ENCODE measurements at places on chromosomes 7 and 10. TPM values are rescaled to one million over a fixed set of nuclear protein-coding genes. Genes with fewer than 3 reads are reported as not detected.

GRCh38 chr7:80634505-80634904, 3.9 kb upstream of the CD36 start:
- no peak for DNase-seq

DNA sequence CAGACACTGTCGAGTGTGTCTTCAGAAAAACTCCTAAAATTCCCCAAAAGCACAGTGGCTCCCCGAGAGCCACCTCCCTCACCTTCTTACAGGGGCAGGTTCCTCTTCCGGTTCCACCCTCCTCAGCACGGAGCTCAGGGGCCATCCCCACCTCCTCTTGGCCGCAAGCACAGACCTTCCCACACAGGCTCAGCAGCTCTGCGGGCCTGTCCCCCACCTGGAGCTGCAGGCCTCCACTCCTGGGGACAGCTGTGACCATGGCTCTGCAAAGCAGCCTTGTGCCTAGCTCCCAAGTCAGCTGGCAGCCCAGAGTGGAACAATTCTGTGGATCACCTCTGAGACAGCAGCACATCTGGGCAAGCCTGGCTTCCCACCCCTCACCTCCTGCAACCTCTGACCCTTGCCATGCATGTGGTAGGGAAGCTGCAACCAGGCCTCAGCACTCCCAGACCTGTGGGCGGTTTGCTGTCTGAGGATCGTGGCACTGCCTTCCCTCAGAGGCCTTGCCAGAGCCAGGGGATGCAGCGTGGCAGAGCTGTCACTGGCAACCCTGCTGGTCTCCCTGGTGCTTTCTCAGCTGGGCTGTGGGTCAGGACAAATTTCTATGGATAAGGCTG, 79.7 kb downstream of the ALOX5 start:
- no peak for DNase-seq

DNA sequence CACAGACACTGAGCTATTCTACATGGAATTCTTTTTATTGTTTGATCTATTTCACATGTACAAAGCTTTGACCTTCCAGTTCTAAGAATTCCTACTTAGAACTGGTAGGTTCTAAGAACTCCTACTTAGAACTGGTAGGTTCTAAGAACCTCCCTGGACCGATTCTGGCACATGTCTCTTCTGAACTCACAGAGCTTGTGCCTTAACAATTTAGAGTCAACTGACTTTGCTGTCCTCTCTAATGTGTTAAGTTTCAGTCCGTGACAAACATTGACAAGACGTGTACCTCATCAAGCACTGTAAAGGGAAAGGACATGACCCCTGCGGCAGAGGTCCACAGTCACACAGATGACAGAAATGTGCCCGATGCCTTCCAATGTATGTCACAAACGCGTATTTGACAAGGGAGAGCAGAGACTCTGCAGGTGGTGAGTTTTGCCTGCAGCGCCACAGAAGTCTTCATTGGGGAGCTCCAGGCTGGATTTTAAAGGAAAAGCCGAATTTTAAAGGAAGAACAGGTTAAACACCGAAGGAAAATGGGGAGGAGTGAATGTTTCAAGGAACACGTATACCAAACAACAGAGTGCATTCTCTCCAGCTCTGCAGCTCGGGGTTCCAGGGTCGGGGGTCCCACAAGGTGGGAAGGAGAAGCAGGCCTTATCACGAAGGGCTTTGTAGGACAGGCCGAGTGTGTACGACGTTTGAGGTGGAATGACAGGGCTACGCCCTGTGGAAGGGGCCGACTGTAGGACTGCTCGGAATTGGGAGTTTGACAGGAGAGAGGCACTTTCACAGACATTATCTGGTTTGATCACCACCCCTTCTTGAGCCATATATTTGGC, 161.1 kb upstream of the KLF14 start:
- DNase-seq, result no peak

Gene SCD
- total RNA-seq, result 457 TPM

DNA sequence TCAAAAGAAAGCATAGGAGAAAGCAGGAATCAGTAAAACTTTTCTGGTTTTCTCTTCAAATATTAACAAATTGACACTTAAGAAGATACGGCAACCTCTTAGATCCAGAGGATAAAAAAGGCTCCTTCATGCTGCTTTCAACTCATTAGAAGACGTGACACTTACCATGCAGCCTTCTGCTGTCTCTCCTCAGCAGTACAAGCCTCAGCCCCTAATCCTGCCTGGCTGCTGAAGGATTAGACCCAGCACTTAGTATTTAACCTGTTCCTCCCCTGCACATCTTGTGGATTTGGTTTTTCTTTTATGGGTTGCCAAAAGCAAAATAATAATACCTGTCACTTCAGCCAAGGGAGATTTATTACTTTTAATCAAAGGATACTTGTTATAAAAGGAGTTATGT, 108.4 kb downstream of the LYZL1 start:
- DNase-seq, result no peak

GRCh38 chr7:26348234-26348851, 56.7 kb downstream of the SNX10 start:
- no peak for DNase-seq

Gene NPTX2
- total RNA-seq, result not detected

DNA sequence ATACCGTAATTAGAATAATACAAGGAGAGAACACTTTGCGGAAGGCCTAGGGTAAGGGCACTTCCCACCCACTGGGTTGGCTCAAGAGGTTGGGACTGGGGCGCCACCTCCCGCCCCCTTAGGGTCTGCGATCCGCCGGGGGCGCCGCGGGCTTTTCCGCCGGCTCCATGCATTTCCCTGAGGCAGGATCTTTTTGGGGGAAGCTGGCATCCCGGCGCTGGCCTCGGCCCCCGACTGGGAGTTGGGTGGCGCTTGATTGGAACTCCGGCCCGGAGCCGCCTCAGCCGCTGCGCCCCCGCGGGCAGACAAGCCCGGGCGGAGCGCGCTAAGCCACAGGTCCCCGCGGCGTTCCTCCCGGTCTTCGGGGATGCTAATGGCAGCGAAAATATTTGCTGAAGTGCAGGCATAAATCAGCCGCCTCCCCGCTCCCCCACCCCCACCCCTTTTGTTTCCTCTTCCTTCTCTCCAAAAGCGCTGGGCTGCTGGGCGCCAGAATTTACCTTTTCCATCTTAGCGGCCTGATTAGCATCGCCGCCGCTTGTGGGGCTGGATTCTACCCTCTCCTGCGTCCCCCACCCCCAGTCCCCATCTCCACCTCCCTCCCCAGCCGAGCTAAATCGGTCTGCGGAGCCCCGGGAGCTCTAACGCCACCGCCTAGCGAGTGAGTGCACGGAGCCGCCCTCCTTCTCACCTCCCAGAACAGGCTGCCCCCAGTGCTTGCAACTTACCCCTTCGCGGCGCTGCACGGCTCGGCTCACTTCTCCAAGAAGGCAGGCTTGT, 5.1 kb downstream of the UNC5B start:
- DNase-seq, result no peak

- DNase-seq, result no peak
Measured at GRCh38 chr7:142611566-142612236, 137.6 kb upstream of the PRSS1 start.

GRCh38 chr7:479115-479947, 40.3 kb downstream of the PDGFA start:
- peak; percentile 25 for DNase-seq

GRCh38 chr7:2484868-2485267, 8.7 kb upstream of the GRIFIN start:
- DNase-seq, result no peak

GRCh38 chr10:100887761-100888296, 24.9 kb upstream of the SLF2 start:
- no peak for DNase-seq

- DNase-seq, result no peak
Measured at GRCh38 chr7:36283711-36284130, 105.9 kb upstream of the ANLN start.

GRCh38 chr10:60663850-60664249, 114.4 kb upstream of the CDK1 start:
- no peak for DNase-seq

- DNase-seq, result no peak
Measured at GRCh38 chr10:100470367-100470766, 7.6 kb downstream of the WNT8B start.

DNA sequence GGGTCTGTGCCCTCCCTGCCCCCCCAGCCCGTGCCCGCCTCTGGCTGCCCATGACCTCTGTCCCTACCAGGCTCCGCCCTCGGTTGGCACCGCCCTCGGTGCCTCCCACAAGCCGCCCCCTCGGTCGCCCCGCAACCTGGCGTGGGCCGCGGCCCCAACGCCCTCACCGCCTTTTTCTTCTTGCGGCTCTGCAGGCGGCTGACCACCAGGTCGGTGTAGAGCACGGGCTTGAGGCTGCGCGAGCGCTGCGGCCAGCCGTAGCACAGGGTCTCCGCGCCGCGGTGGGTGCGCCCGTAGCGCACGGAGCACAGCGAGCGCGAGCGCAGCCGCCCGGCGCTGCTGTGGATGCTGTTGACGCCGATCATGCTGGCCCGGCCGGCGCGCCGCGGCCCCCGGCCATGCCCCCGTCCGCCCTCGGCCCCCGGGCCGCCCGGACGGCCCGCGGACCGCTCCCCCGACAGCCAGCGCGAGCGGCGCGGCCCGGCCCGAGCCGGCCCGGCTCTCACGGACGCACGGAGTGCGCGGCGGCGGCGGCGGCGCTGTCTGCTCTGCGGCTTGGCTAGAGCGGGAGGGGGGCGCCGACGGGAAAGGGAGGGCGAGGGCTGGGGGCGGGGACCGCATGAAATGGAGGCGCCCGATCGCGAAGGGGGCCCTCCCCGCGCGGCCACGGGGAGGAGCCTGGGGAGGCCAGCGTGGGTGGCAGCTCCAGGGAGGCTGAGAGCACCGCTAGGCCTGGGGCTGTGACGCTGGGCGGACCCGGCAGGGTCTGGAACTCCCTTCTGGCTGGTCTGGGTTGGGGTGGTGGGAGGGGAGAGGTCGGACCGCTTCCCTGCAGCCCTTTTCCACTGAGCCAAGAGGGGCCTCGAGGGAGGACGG, 9.6 kb downstream of the PSD start:
- no peak for DNase-seq

DNA sequence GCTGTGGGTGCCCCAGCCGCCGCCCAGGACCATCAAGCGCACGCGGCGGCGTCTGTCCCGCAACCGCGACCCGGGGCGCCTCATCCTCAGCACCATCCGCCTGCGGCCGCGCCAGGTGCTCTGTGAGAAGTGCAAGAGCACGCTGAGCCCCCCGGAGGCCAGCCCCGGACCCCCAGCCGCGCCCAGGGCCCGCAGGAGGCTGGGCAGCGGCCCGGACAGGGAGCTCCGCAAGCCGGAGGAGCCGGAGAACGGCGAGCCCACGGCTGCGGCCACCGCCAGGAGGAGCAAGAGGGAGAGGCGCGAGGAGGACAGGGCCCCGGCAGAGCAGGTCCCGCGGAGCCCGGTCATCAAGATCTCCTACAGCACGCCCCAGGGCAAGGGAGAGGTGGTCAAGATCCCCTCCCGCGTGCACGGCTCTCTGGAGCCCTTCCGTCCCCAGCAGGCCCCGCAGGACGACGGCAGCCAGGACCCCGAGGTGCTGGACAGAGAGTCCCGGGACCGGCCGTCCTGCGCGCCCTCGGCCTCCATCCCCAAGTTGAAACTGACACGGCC, 8.0 kb downstream of the PWWP2B start:
- DNase-seq, result no peak

- DNase-seq, result no peak
Measured at GRCh38 chr10:10392511-10392910, 625.2 kb upstream of the CELF2 start.
